ENCODE measurements at places on chromosomes 11 and 22. TPM values are rescaled to one million over a fixed set of nuclear protein-coding genes. Genes with fewer than 3 reads are reported as not detected.

- H3K27ac ChIP-seq: no peak overlapping the region
- H3K4me3 ChIP-seq: no peak overlapping the region
- peaks cover under 1% of the 10 kb centered on the region for H3K27me3 ChIP-seq
- no peak for DNase-seq
- peaks cover 16% of the 10 kb centered on the region for H3K4me1 ChIP-seq
These were observed 11.3 kb downstream of the DUSP8 start for GRCh38 chr11:1560649-1561251.

- H3K27me3 ChIP-seq: no peaks in the 10 kb centered on the region
- H3K4me1 ChIP-seq: no peaks in the 10 kb centered on the region
- DNase-seq: peak; percentile 58
- no peak overlapping the region for H3K27ac ChIP-seq
- H3K4me3 ChIP-seq: no peak overlapping the region
- H3K36me3 ChIP-seq: peaks cover 9% of the 10 kb centered on the region
These were observed 119.8 kb downstream of the CSTPP1 start for GRCh38 chr11:47056261-47056915.

DNA sequence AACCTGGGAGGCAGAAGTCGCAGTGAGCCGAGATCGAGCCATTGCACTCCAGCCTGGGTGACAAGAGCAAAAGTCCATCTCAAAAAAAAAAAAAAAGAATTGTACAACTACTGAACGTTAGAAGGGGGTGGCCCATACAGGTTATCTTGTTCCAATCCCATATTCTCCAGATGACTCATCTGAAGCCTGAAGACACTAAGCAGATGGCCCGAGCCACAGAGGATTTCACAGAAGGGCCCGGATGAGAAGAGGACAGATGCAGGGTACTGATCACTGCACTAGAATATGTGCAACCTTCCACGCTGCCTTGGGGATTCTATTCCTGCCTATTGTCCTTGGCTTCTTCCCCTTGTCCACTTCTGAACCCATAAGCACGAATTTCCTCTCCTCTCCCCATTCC, 70.9 kb upstream of the UBASH3B start:
- H3K27me3 ChIP-seq: no peaks in the 10 kb centered on the region
- H3K4me3 ChIP-seq: no peak overlapping the region
- H3K36me3 ChIP-seq: no peaks in the 10 kb centered on the region
- no peak for DNase-seq
- H3K4me1 ChIP-seq: no peaks in the 10 kb centered on the region

- H3K4me1 ChIP-seq: no peaks in the 10 kb centered on the region
- no peak for DNase-seq
These were observed 421 bp upstream of the PRR33 start for GRCh38 chr11:1892116-1892515.

DNA sequence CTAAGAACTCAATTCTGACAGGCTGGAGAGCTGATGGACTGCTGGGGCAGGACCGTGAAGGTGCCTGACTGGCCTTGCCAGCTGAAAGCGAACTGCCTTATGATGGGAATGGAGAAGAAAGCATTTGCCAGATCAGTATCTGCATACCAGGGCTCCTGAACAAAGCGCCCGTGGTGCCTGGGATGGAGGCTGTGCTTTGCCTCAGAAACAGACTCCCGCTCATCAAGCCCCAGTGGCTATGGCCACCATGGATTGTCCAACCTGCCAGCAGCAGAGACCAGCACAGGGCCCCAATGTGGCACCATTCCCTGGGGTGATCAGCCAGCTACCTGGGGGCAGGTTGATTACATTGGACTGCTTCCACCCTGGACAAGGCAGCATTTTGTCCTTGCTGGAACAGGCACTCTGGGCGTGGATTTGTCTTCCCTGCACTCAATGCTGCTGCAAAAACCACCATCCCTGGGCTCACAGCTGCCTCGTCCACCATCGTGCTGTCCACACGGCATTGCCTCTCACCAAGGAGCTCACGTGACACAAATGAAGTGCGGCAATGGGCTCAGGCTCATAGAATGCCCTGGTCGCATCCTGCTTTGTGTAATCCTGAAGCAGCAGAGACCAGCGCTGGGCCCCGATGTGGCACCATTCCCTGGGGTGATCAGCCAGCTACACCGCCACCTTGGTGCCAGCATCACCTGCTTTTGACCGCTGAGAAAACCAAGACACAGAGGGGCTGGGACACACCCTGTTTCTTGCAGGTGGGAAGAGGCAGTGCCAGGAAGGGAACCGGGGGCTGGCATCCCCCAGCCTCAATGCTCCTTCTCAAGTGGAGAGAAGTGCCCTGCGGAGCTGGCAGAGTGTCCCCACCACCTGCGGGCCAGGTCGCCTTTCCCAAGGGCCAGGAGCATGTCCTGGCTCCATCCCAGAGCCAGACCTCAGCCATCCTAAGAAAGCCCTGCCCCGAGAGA, 1367.5 kb downstream of the BRD1 start:
- no peaks in the 10 kb centered on the region for H3K27me3 ChIP-seq
- no peak overlapping the region for H3K27ac ChIP-seq
- no peaks in the 10 kb centered on the region for H3K4me1 ChIP-seq
- no peaks in the 10 kb centered on the region for H3K36me3 ChIP-seq

GRCh38 chr22:29205594-29206371, at the start of gene EMID1:
TSS of gene EMID1 (plus strand) at chr22:29205896. CDS start at chr22:29206039, 143 bp downstream.
- no peak within 1 kb of the TSS for H3K27ac ChIP-seq
- DNase-seq: peak; percentile 71
- H3K4me3 ChIP-seq: peak within 1 kb of the TSS; percentile 29
- no peaks in the 10 kb centered on the region for H3K27me3 ChIP-seq
- H3K36me3 ChIP-seq: no peaks in the 10 kb centered on the region

DNA sequence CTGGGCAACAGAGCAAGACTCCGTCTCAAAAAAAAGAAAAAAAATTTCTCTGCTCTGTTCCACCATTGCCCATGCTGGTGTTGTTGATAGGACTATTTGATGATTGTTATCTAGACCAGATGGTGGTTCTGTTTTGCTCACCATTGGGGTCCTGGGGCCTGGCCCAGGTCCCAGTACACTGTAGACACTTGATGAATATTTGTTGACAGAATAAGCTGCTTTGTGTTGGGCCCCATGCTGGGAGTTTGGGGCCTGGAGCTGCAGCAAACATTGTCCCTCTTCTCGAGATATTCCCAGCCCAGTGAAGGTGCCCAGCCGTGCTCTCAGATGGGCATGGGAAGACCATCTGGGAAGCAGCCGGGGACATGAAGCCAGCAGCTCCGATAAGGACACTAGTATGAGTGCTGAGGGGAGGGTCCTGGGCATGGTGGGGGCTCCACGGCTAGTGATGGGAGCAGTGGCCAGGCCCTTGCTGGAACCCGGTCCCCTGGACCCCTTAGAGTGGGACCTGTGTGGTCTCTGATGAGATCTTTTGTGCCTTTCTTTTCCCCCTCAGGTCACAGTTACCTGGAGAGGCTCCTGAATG, 13.6 kb downstream of the INCENP start:
- H3K4me1 ChIP-seq: peaks cover 4% of the 10 kb centered on the region
- peaks cover 46% of the 10 kb centered on the region for H3K36me3 ChIP-seq
- no peaks in the 10 kb centered on the region for H3K27me3 ChIP-seq
- H3K27ac ChIP-seq: no peak overlapping the region
- no peak for DNase-seq
- no peak overlapping the region for H3K4me3 ChIP-seq

- peaks cover 5% of the 10 kb centered on the region for H3K4me1 ChIP-seq
- no peak overlapping the region for H3K27ac ChIP-seq
- no peak for DNase-seq
- H3K4me3 ChIP-seq: no peak overlapping the region
These were observed 41.7 kb downstream of the KIAA1671 start for GRCh38 chr22:24994070-24994763.

DNA sequence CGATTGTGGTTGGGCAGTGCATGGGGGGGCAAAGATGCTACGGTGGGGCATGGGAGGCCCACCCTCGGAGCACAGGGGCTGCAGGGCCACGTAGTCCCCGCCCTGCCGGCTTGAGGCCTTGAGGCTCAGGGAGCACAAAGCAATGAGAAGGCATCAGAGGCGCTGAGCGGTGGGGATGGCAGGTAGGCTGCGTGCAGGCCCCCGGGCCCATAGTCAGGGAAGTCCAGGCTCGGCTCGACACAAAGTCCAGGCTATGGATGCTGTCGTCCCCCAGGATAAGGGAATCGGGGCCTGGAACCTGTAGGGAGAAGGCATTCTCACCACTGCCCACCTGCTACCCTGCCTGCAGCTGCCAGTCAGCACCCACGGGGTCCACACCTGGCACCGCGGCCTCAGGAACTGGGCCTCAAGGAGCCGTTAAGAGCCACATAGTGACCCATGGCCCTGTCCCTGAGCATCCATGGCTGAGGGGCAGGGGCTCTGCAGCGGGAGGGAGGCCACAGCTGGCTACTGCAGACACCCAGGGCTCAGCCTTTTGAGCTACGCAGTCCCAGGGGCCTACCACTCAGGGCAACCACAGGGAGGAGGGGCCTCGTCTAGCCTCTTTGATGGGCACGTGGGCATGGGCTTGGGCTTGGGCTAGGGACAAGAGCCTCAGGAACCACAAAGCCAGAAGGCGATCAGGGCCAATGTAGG, 179.7 kb downstream of the IGLL1 start:
- DNase-seq: no peak
- no peaks in the 10 kb centered on the region for H3K36me3 ChIP-seq
- H3K4me1 ChIP-seq: no peaks in the 10 kb centered on the region
- H3K4me3 ChIP-seq: no peak overlapping the region
- no peak overlapping the region for H3K27ac ChIP-seq

- no peak overlapping the region for H3K27ac ChIP-seq
- no peaks in the 10 kb centered on the region for H3K36me3 ChIP-seq
- no peaks in the 10 kb centered on the region for H3K4me1 ChIP-seq
- DNase-seq: no peak
These were observed 280.8 kb upstream of the CCDC90B start for GRCh38 chr11:83566950-83567349.

DNA sequence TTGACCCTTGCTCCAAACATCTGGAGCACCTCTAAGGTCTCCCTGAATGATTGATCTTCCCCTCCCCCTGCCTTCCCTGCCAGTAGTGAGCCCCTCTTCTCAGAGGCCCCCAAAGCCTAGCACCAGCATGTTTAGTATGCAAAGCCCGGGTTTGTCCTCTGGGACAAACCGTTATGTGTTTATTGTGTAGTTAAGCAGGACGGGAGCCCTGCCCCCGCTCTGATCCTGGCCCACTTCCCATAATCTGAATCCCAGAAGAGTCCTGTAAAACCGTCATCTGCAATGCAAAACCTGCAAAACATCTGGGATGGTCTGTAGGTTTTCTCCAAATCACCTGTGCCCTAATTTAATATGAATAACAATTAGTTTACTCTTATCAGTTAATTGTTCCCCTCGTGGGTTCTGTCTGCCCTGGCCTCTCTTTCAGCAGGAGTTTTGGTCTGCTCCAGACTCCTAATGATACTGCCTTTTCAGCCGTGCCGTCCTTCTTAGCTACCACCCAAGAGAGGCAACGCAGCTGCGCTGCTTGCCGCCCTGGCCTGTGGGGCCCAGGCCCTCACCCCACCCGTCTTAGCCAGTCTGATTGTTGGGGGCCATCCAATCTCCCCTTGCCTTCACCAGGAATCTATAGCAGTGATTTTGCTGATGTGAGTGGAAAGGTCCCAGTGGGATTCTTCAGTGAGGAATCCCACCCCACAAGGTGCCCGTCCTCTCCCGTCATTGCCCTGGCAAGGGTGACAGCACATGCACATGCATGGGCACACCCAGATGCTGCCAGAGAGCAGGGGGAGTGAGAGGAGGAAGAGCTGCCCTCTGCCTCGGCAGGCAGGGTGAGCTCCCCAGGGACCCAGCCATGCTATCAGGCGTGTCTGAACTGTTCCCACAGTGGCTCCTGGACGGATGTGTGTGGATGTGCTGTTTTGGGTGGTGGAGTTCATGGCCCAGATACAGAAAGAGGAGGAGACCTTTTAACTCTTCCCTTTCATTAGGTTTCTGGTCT, 3.0 kb upstream of the B3GAT1 start:
- no peaks in the 10 kb centered on the region for H3K4me1 ChIP-seq
- no peak overlapping the region for H3K4me3 ChIP-seq
- no peaks in the 10 kb centered on the region for H3K36me3 ChIP-seq
- DNase-seq: no peak
- peaks cover 57% of the 10 kb centered on the region for H3K27me3 ChIP-seq
- no peak overlapping the region for H3K27ac ChIP-seq

DNA sequence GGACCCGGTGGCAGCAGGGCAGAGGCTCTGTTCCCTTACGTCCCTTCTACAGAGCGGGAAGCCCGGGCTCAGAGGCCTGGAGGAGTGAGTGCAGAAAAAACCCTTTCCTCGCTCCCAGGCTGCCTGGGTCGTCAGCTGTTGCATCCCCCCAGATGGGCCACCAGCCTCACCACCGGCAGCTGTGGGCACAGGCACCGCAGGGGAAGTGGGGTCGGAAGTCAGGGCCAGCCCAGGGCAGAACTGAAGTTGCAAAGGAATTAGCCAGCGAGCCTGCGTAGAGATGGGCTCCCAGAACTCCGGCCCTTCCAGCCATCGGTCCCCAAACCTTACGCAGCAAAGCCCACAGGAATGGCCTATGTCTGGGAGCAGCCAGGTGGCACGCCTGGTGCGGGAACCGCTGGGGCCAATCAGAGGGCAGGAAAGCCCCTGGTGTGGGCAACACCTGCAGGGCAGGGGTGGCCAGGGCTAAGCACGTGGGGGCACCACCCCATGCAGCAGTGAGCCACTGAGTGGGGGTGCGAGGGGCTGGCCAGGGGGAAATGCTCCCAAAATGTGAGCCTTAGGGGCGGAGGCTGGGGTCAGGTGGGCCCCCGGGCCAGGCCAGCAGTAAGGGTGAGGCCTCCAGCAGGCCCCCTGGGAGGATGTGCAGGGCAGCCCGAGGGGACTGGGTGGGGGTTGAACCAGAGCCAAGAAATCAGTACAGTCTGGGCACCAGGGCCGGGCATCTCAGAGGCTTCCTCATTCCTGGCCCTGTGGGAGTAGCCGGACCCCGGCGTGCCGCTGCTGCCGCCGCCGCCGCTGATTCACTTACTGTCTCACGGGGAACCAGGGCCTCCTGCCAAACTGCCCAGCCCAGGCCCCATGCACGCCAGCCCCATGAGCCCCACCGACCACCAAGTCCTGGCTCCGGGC, 58.2 kb downstream of the WNT7B start:
- no peaks in the 10 kb centered on the region for H3K4me1 ChIP-seq
- no peak overlapping the region for H3K27ac ChIP-seq
- no peaks in the 10 kb centered on the region for H3K36me3 ChIP-seq
- no peak for DNase-seq

- H3K27me3 ChIP-seq: no peaks in the 10 kb centered on the region
- H3K27ac ChIP-seq: no peak overlapping the region
- H3K36me3 ChIP-seq: peaks cover 3% of the 10 kb centered on the region
- no peak for DNase-seq
- H3K4me1 ChIP-seq: no peaks in the 10 kb centered on the region
These were observed 20.9 kb downstream of the EMSY start for GRCh38 chr11:76465701-76466100.

The GGTLC2 gene
- not detected for total RNA-seq

The SLC25A18 gene
- total RNA-seq: not detected

The TMEM45B gene
- total RNA-seq: 20.5 TPM

The KRTAP5-4 gene
- not detected for total RNA-seq

All from lung (tissue), 17 donors.